Stimulated activated CD4-positive, alpha-beta T cell treated with anti-CD3 and anti-CD28 coated beads, Interleukin-12 subunit alpha, Interleukin-12 subunit beta, amount 100 ng/mL, for 24 hours (primary cell): ENCODE measurements at places on chromosomes 2 and 18.
A peak's percentile ranks its signal among the peaks of the same experiment; 100 is the strongest.

GRCh38 chr2:239666855-239667376 is 266.1 kb upstream of the HDAC4 start:
- DNase-seq: no peak

DNA sequence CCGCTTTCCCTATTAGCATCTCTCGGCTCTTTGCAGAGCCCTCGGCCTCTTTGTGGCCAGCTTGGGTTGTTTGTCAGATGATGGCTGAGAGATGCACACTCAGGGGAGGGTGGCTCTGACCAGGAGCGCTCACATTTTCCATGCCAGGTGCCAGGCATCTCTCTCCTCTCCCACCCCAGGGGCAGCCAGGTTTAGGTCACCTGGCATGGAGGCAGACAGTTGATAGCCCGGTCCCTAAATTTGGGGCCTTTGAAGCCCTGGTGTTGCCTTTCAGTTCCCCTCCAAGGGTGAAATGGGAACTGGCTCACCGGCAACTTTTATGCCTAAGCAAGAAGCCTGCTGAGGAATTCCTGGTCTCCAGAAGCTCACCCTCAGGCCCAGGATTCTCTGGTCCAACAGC is 19.1 kb downstream of the LBH start:
- DNase-seq: no peak

DNA sequence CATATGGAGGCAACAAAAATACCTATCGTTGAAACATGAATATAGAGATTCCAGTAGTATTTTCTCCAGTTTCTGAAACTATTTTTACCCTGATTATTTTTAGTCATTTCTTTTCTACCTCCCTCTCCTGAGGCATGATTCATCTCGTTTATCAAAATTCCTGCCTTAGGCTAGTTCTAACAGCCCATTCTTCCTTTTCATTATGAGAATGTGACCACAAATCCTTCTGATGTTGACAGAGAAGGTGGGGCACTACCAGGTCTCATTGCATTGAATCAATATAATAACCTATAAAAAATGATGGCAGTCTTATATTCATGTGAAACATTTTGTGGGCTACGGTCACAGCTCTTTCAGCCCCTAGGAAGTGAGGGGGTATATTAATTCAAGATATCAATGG is 406.5 kb upstream of the UBE2E3 start:
- DNase-seq: no peak

DNA sequence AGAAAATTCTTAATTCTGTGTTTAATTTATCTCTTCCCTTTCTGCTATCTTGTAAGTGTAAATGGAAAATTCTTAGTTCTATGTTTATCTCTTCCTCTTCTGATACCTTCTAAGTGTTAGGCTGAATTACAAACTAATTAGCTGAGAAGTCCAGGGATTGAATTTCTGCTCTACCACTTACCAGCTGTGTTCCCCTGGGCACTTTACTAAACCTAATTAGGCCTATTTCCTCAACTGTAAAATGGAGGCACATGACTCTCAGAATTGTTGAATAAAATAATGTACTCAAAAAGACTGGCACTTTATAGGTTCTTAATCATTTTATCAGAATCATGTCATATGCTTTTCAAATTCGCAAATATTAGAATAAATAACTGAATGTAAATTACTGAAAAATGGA is 146.3 kb downstream of the MAP2 start:
- no peak for DNase-seq

- no peak for DNase-seq
Observed at GRCh38 chr2:7392076-7392787, 475.0 kb downstream of the RNF144A start.

- peak; percentile 14 for DNase-seq
Observed at GRCh38 chr2:165015052-165015642, 59.8 kb upstream of the SLC38A11 start.

DNA sequence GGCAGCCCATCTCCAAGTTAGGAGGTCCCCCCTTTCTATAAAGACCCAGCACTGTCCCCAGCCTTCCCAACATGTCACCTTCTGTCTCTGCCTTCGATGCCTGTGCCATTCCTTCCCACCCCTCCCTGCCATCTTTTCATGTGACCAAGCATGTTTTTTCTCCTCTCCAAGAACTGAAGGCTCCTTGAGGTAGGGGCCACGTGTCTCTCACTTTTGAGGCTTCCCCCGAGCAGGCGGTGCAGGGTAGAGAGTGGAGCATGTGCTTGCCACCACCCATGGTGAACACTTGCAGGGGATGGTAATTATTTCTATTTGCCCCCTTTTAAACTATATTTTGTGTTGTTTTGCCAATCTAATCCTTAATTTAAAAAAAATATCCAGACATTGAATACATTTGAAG is 168.4 kb downstream of the ACKR3 start:
- DNase-seq: no peak
